ENCODE measurements at places on chromosomes 5 and 9.

DNA sequence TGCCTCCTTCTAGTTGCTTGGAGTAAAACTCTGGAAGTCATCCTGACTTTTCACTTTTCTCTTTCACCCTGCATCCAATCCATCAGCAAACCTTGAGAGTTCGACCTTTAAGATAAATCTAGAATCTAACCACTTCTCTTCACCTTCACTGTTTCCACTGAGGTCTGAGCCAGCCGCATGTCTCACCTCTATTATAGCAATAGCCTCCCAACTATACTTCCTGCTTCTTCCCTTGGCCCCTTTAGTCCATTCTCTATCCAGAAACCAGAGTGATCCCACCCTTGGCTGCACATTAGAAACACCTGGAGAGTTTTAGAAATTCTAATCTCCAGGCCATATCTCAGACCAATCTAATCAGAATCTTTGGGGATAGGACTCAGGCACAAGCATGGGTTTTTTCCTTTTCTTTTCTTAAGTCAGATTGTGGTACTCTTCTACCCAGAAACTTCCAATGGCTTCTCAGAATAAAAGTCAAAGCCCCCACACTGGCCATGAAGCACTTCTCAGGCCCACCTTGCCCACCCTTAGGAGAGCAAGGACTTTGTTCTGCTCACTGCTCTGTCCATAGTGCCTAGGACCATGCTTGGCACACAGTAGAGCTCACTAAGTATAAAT lies 33.1 kb downstream of the MFAP3 start:
- no peak for DNase-seq

GRCh38 chr5:103929338-103930013 lies 366.9 kb upstream of the NUDT12 start:
- DNase-seq, result no peak

DNA sequence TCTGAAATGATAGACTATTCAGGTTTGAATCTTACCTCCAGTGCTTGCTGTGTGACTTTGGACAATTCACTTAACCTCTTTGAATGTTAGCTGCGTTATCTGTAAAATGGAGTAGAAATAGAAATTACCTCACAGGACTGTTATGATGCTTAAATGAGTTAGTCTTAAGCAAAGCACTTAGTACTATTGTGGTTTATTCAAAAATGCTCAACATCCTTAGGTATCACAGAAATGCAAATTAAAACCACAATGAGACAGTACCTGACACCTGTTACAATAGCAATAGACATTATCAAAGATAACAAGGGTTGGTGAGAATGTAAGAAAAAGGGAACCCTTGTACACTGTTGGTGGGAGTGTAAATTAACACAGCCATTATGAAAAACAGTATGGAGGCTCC lies 77.6 kb upstream of the FREM1 start:
- DNase-seq, result no peak

DNA sequence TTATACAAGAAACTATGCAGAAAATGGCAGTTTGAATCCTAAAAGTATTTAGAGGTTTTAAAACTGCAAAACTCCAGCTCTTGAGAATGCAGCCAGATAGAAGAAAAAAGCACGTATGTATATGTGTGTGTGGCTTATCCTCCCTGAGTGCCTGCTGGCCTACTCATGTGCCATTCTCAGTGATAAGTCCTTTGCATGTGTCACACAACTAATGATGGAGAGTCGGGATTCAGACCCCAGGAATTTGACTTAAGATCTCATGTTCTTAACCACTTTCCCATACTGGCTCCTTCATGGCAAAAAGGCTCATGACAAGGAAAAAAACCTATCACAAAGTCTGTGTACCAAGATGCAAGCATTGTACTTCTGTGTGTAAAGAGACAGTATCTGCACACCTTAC lies 26.6 kb downstream of the SMARCA2 start:
- DNase-seq, result no peak

DNA sequence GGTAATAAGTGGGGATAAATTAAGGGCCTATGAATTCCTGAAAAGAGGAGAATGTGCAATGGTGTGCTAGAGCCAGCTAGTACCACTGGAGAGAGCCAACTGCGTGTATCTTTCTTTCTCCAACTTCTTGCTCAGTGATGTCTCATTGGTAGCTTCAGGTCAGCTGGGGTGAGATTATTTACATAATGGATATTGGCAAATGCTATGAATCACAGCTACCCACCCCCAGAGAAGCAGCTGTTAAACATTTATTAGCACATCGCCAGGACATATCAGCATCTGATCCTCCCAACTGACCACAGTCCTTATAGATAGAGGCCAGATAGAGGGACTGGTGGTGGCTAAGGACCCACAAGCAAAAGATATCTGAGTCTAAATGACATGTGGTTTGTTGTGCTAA lies 421.3 kb downstream of the ACTL7B start:
- DNase-seq, result no peak

DNA sequence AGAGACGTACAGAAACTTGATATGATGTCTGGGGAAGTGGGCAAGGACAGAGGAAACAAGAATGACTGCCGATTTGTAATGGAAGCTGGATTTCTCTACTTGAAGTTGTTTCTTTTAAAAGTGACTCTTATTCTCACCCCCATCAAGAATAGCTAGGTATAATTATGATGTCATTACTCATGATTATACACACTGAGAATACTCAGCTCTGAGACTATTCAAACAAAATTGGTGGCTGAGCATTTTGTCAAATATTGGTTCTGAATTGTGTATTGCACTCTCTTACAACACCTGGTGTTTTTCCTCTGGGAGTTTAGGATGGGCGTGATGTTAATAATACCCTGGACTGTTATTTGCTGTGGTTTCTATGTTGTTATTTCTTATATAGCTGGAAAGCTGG lies 46.3 kb downstream of the MAST4 start:
- no peak for DNase-seq

- DNase-seq, result no peak
Observed at GRCh38 chr9:13943176-13943575, 370.8 kb downstream of the NFIB start.

DNA sequence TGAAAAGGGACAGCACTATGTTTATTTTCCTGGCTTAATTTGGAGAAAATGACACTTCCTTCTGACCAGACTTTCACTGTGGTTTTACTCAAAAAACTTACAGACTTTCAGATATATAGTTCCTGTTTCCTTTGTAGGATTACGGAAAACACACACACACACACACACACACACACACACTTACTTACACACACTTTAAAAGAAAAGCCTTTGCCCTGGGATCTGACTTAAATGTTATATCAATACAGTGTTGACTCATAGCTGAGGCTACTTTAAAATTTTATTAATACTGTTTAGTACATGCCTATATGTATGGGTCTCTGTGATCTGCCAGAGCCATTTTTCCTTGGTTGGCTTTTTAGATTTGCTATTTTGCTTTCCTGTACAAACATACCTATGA lies 758.3 kb downstream of the DNAH5 start:
- no peak for DNase-seq

DNA sequence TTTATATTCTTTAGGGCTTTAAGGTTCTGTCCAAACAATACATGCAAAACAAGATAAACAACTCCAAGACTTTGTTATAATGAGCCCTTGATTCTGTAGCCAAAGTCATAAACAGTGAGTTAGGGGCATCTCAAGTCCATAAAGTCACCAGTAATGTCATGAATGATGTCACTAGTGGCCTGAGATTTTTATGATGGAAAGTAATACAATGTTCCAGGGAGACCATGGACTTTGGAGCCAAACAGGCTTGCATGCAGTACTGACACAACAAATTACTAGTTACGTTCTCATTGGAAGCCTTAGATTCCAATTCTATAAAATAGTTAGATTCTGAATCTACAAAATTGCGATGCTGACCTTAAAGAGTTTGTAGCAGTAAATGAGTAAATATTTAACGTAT lies 280.0 kb downstream of the HINT1 start:
- DNase-seq, result no peak

GRCh38 chr5:40614466-40614865 lies 65.2 kb upstream of the PTGER4 start:
- no peak for DNase-seq

GRCh38 chr9:113649054-113649453 lies 185.5 kb downstream of the RGS3 start:
- DNase-seq, result no peak

DNA sequence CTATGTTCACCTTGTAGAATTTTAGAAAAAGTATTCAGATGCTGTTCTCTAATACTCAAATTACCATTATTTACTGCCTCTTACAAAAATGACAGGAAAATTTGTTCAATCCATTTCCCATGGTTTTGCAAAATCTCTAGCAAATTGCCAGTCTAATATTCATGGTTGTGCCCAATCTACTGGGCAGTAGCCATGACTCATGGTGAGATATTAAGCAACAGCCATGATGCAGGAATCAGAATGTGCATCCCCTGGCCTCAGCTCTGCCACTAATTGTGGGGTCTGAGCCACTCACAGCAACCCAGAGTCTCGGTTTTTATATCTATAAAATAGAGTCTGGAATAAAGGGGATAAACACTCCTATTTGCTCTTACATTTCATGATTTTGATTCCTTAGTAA lies 353.6 kb downstream of the DEPDC1B start:
- DNase-seq, result no peak

GRCh38 chr5:151298063-151298855 lies 5.3 kb downstream of the SLC36A3 start:
- no peak for DNase-seq
